Activated naive CD8-positive, alpha-beta T cell treated with anti-CD3 and anti-CD28 coated beads, Interleukin-2, amount 10 ng/mL, durations not matched to agents 7 days and 5 days (primary cell): ENCODE measurements at places on chromosomes 11 and 22. TPM values are rescaled to one million over a fixed set of nuclear protein-coding genes. Genes with fewer than 3 reads are reported as not detected.

DNA sequence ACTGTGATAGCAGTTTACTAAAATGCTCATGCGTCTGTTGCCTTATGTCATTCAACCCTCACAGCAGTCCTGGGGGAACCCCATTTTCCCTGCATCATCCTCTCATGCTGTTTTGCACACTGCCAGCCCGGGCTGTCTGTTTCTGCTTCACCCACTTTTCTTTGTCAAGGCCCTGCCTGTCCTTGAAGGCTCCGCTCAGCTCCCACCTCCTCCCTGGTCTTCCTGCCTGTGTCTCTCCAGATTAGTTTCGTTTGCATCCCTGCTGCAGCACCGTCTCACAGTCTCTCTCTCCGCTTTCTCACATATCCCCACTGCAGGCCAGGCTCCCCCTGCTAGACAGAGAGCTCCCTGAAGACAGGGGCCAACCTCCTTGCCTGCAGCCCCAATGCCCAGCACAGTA lies 29.9 kb downstream of the SERPINH1 start:
- no peak for DNase-seq

Gene PICALM
- 115 TPM for total RNA-seq

DNA sequence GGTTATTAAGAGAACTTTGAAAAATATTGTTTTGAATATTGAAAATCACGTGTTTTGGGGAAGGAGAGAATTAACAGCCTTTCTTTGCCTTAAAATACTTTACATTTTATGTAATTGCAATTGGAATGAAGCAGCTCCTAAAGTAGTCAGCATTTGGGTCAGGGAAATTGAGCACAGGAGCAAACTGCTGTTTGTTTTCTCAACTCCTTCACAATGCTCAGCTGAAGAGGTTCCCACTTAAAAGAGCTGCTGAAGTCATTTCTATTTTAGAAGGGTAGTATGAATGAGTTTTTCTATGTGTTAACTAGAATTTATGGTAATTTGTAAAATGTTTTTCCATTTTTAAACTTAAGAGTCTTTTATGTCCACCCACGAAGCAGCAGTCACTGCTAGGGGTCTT lies 8.1 kb upstream of the UCP2 start:
- DNase-seq = no peak

GRCh38 chr11:130431801-130432200 lies 3.4 kb upstream of the ADAMTS8 start:
- DNase-seq = no peak

GRCh38 chr11:65576232-65576866 lies 496 bp downstream of the EHBP1L1 start:
- no peak for DNase-seq

- no peak for DNase-seq
Measured at GRCh38 chr11:94820480-94820879, 52.3 kb downstream of the AMOTL1 start.

- no peak for DNase-seq
Measured at GRCh38 chr11:109140857-109141515, 281.0 kb upstream of the C11orf87 start.

Gene LARGE1
- 0.75 TPM for total RNA-seq

DNA sequence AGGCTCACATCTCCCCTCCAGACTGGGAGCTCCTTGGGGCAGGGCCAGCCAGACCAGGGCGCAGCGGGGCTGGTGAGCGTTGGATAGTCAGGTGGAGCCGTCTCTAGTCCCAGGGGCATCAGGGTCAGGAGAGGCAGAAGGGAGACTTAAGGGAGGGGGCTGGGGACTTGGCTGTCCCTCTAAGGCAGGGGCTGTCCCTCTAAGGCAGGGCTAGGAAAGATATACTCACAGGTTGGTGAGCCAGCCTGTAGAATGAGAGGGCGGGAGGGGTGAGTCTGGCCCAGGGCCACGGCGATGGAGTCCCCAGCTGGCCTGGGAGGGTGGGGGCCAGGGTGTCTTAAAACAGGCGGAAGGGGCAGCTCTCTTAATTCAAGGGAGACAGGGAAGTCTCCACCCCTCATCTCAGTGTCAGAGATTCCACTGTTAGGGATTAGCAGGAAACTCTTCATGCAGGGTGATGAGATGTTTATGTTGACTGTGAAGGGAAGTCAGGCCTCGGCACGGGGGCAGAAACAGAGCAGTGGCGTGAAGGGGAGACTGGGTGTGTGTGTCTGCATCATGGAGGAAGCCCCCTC lies 11.3 kb downstream of the P2RY2 start:
- DNase-seq = peak; percentile 20

Gene SYT7
- total RNA-seq = not detected

- no peak for DNase-seq
Measured at GRCh38 chr22:24145446-24146193, 35.7 kb upstream of the SUSD2 start.

GRCh38 chr11:79421820-79422219 lies 19.0 kb downstream of the TENM4 start:
- no peak for DNase-seq

Gene SYCE3
- 0.79 TPM for total RNA-seq

GRCh38 chr11:72871119-72871518 lies 56.9 kb downstream of the ATG16L2 start:
- DNase-seq = no peak

- DNase-seq = no peak
Measured at GRCh38 chr11:67610302-67610868, 3.6 kb downstream of the NDUFV1 start.

Gene PGR
- not detected for total RNA-seq

Gene OR8K1
- total RNA-seq = not detected

DNA sequence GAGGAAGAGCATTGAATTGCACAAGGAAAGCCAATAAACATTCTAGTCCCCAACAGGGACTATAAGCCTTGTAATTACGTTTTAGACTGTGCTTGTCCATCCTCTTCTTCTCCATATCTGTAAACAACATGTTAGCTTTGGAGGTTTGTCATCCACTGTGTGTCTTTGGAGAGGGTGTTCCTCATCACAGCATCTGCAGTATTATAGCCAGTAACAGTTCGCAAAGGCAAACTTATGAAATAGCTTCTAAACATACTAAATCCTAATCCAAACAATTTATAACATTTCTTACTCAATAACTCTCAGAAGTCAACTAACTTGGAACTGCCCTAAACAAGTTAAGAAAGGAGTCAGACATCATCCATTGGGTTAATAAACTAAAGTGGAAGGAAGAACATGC lies 10.3 kb upstream of the BDNF start:
- DNase-seq = no peak

DNA sequence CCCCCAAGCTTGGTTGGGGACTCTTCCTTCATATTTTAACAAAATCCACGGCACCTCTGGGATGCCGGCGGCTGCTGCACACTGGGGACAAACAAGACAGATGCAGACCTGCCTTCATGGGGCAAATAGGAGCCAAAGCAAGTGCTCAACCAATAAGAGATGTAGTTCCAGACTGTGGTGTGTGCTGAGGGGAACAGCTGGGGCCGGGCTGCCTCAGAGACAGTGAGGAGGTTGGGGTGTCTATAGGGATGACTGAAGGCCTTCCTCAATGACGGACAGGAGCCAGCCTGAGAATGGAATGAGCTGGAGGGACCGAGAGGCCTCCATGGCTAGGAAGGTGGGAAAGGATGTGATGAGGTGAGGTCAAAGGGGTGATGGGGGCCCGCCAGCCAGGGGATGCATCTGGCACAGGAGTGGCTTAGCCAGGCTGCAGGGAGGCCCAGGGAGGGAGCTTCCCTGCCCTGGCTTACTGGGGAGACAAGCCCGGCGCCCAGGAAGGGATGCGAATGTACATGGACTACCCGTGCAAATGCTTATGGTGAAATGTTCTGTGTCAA lies 10.3 kb upstream of the CTSD start:
- DNase-seq = no peak

DNA sequence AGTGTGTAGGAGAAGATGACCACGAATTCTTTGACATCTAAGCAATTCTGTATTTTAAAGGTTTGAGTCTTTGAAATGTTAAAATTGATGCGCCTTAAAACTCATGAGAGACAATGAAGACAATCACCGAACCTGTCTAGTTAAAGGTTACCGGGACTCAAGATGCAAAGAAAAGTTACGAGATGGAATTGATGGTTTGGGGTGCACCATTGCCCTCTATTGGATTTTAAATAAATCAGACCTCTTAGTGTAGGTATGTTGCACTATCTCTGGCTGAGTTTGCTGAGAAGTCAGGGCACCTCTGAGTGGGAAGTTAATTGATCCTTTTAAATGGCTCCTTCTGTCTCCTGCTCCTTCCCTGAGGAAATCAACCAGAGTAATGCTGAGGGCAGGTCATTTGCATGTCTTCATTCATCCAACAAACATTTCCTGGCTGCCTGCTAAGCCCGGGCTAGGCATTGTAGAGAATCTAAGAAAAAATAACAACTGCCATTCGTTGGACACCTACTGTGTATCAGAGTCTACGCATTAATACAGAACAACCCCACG lies 19.4 kb upstream of the TMA7B start:
- no peak for DNase-seq

DNA sequence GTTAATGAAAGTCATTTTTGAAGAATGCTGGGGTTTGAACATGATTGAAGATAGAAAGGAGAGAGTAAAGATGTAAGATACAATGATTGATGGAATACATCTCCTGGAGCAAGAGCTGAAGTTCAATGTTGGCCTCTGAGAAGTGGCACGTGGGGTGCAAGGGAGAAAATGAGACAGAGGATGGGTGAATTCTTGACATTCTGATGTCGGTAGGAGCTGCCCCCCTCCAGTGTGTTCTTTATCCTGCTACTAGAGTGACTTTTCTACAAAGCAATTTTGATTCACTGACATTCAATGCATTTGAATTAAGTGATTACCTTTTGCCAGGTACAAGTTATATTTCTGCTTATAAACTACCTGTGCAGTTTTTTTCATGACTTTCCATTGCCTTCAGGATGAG lies 159.0 kb upstream of the MTMR2 start:
- DNase-seq = no peak

Gene RAB38
- total RNA-seq = 1.8 TPM

- DNase-seq = no peak
Measured at GRCh38 chr11:18707811-18708340, 9.3 kb downstream of the TMEM86A start.

Gene OR5T2
- not detected for total RNA-seq

Gene INPP5J
- 0.39 TPM for total RNA-seq

GRCh38 chr11:47148903-47149531 lies 27.7 kb downstream of the ARFGAP2 start:
- no peak for DNase-seq

- no peak for DNase-seq
Measured at GRCh38 chr11:27420217-27420616, 52.4 kb downstream of the LGR4 start.

- no peak for DNase-seq
Measured at GRCh38 chr11:121648306-121648705, 195.5 kb upstream of the SORL1-AS1 start.

DNA sequence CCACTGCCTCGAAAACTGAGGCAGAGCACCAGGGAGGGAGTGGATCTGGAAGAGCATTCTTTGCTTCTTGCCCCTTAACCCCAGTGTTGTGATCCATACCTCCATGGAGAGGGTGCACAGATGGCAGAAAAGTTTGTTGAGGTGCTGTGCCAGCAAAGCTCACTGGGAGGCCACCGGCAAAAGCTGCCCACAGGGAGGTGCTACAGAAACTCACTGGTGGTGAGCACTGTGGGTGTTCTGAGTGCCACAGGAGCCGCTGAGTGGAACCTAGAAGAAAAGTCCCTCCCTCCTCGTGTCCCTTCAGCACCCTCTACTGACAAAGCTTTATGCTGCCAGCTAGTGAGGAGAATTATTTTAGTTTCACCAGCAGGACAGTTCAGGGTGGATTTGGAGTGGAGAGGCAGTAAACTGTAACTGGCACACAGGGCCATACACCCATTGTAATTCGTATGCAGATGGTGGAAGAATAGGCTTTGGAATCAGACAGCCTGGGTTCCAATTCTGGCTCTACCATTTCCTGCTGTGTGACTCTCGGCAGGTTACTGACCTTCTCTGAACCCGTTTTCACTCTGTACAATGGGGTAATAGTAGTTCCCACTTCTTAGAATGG lies 84.6 kb downstream of the SWAP70 start:
- DNase-seq = peak; percentile 65

Gene OR52I2
- not detected for total RNA-seq

DNA sequence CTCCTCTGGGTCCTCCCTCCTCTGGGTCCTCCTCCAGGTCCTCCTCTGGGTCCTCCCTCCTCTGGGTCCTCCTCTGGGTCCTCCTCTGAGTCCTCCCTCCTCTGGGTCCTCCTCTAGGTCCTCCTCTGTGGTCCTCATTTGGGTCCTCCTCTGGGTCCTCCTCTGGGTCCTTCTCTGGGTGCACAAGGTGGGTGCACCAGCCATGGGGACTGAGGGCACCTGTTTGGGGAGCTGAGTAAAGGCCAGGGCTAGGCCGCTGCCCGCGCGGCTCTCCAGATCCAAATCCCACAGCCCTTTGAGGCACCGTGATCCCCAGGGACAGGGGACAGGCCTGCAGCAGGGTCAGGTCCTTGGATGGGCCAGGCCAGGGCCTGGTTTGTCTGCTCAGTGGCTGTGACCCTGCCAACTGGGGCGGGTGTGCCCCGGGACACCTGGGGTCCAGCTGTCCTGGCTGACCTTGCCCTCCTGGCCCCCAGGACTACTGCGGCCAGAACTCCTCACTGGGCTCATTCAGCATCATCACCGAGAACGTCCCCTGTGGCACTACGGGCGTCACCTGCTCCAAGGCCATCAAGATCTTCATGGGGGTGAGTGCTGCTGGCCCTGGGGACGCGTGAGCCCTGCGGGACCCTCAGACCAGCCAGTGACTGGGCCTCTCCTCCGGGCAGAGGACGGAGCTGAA lies 12.7 kb downstream of the MUC2 start:
- peak; percentile 22 for DNase-seq

Gene CDC42BPG
- total RNA-seq = 3.4 TPM

GRCh38 chr11:34405079-34405858 lies 33.5 kb upstream of the CAT start:
- DNase-seq = no peak

Gene GLB1L3
- 5.2 TPM for total RNA-seq

GRCh38 chr22:27381960-27382742 lies 419.4 kb downstream of the MN1 start:
- DNase-seq = no peak

- no peak for DNase-seq
Measured at GRCh38 chr11:43735961-43736360, 55.4 kb downstream of the HSD17B12 start.

- no peak for DNase-seq
Measured at GRCh38 chr11:57485217-57485990, 25.1 kb downstream of the RTN4RL2 start.

DNA sequence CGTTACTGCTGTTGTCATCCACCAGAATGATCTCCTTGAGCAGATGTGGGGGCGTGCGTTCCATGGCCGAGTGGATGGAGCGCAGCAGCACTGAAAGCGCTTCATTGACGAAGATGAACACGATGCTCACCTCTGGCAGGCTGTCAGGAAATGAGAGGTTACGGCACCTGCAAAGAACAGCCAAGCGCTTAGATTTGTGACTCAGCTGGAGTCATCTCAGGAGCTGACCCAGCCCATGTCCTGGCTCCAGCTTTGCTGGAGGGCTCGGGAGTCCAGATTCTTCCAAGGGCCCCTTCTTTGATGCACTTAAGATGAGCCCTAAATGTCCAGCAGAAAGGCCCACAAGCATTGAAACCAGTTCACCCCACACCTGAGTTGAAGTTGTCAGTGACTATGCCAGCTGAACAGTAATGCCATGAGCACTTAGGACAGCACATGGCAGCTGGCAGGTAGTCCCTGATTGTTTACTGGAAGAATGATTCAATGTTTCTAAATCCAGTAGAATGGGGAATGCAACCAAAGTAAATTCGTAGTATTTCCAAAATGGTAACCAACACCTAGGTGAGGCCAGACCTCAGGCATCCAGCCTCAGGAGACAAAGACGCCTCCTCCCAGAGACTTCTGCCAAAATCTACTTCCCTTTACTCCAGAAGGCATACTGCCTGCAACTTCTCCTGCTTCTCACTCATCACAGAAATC lies 79.7 kb upstream of the CSNK2A3 start:
- no peak for DNase-seq
